Naive thymus-derived CD4-positive, alpha-beta T cell (primary cell): ENCODE measurements at places on chromosomes 5 and 9. TPM values are rescaled to one million over a fixed set of nuclear protein-coding genes. Genes with fewer than 3 reads are reported as not detected.

GRCh38 chr9:7983490-7983889 lies 183.9 kb upstream of the DMAC1 start:
- H3K36me3 ChIP-seq, result no peaks in the 10 kb centered on the region
- peaks cover 30% of the 10 kb centered on the region for H3K4me1 ChIP-seq
- no peak overlapping the region for H3K27ac ChIP-seq
- peak overlapping the region; percentile 26 for H3K4me3 ChIP-seq
- DNase-seq, result no peak

DNA sequence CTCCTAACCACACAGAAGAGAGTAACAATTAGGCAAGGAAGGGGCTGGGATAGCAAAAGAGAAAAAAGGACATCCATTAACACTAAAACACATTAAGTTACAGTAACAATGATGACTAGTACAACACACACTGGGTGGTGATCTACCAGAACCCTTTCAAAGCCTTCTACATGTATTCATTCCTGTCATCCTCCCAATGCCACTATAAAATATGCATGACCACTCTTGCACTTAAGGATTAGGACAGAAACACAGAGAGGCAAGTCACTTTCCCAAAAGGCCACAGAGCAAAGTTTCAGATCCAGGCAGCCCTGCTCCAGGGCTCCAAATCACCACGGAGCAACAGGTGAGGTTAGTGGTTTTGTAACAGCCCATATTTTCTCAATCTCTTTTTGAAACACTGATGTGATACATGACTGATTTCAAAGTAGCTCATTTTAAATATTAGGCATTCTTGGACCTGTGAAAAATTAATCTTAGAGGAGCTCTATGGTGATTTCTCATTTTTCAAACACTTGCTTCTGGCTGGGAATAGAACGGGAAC lies 86.7 kb downstream of the AUH start:
- no peaks in the 10 kb centered on the region for H3K27me3 ChIP-seq
- H3K27ac ChIP-seq, result no peak overlapping the region
- no peak for DNase-seq
- no peaks in the 10 kb centered on the region for H3K36me3 ChIP-seq
- no peak overlapping the region for H3K4me3 ChIP-seq
- no peaks in the 10 kb centered on the region for H3K4me1 ChIP-seq

- no peak for DNase-seq
- no peak overlapping the region for H3K4me3 ChIP-seq
- no peak overlapping the region for H3K27ac ChIP-seq
- H3K4me1 ChIP-seq, result no peaks in the 10 kb centered on the region
Measured at GRCh38 chr5:108900668-108901067, 153.0 kb downstream of the FER start.

DNA sequence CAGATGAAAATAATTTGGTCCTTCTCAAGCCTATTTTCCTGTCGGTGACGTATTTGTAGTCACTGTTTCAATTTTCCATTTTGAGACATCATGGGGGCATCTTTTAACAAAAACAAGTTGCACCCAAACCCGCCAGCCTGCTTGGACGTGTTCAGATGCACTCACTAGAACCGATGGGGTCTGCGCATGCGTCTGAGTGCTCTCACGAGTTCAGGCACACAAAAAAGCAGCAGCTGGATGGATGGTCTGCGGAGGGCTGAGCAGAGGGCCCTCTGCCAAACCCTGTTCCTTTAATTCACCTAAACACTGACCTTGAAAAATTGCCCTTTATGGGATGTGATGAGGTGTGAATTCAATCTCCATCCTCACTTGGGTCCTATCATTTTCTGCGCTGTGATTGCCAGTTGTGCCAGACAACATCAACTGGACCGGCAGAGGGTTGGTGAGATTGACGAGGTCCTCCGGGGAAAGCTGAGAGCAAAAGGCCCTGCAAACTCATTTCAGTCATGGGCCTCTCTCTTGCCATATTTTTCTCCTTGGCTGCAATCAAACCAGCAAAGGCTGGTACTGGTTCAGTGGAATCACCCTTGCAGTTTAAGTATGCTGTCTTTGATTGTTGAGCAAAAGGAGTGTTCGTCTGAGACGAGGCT lies 251.9 kb downstream of the NFIB start:
- no peaks in the 10 kb centered on the region for H3K4me1 ChIP-seq
- no peak overlapping the region for H3K27ac ChIP-seq
- H3K36me3 ChIP-seq, result no peaks in the 10 kb centered on the region
- no peaks in the 10 kb centered on the region for H3K27me3 ChIP-seq
- H3K4me3 ChIP-seq, result no peak overlapping the region

ECSCR gene
- total RNA-seq, result not detected

DNA sequence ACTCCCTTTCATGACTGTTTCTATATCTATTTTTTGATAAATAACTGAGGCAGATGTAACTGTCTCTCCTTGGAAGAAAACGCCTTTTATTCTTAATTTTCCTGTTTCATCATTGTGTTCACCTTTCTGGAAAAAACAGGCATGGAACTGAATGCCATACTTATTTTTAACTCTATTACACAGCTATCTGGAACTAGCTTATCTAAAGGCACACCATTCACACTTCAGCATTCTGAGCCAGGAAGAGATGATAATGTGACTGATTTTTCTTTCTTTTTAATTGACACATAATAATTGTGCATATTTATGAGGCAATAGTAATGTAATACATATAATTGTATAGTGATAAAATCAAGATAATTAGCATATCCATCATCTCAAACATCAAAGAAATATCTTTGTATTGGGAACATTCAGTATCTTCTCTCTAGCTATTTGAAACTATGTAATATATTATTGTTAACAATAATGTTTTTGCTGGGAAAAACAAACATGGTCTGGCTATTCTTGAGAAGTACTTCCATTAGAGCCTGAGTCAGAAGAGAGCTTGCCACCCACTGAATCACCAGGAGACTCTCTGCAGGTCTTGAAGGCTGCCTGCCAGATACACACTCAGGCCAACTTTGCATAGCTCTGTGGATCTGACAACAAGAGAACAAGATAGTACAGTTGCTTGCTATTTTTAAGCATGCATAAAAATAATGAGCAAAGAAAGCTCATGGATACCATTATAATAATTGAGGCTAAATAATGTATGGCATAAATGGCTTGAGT lies 501.0 kb upstream of the EDIL3 start:
- no peaks in the 10 kb centered on the region for H3K27me3 ChIP-seq
- H3K4me1 ChIP-seq, result no peaks in the 10 kb centered on the region
- DNase-seq, result no peak
- no peak overlapping the region for H3K4me3 ChIP-seq
- H3K27ac ChIP-seq, result no peak overlapping the region

- no peak overlapping the region for H3K4me3 ChIP-seq
- no peak for DNase-seq
Measured at GRCh38 chr9:111969622-111970021, 73.0 kb downstream of the UGCG start.

RXRA gene
- 5.9 and 6.6 TPM in 2 replicates for total RNA-seq

DNA sequence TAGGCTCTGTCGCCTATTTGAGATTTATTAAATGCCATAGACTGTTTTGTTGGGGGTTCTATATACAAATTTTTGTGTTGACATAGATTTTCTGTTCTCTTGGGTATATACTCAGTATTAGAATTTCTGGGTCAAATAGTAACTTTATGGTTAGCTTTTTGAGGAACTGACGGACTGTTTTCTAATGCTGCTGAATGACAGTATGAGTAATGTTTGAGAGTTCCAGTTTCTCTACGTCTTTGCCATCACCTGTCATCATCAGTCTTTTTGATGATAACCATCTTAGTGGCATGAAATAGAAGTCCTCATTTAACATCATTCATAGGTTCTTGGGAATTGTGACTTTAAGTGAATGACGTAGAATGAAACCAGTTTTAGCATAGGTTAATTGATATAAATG lies 60.1 kb downstream of the CCDC171 start:
- H3K27me3 ChIP-seq, result no peaks in the 10 kb centered on the region
- no peak overlapping the region for H3K27ac ChIP-seq
- H3K4me3 ChIP-seq, result no peak overlapping the region
- H3K36me3 ChIP-seq, result no peaks in the 10 kb centered on the region
- no peak for DNase-seq
